ENCODE measurements at places on chromosomes 1 and 21. TPM values are rescaled to one million over a fixed set of nuclear protein-coding genes. Genes with fewer than 3 reads are reported as not detected.
A peak's percentile ranks its signal among the peaks of the same experiment; 100 is the strongest.

DNA sequence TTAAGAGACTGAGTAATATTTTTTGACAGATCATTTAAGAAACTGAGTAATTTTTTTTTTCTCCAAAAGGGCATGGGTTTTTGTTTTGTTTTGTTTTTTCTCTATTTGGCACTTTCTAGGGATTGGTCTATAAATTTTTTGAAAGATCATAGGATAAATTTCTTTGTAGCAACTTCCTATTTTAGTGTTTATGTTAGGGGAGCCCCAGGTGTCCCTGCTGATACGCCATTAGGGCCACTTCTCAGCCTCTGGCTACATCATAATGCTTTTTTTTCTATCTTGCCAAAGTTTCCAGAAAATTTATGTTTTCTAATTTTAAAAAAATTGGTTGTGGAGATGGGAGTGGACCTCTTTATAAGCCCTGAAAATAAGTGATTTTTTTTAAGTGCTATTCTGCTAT lies 2.6 kb downstream of the GABPA start:
- DNase-seq, result no peak

DNA sequence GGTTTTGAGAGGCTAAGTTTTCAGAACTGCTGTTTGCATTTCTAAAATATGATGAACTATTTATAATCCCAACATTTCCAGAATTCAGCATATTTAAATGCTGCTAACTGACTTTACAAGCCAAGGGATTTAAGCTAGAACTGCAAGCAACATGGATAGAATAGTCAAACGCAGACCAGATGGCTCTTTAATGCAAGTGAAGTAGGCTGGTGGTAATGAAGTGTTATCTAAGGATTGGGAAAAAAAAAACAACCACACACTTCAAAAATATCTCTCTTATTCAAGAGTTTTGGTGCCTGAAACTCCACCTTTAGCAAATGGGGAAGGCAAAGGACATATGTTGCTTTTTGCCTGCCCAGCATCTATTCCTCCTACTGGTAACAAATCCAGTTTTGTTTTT lies 20.9 kb upstream of the SSX2IP start:
- DNase-seq, result no peak

GRCh38 chr1:187474336-187474735 lies 645.6 kb downstream of the PLA2G4A start:
- DNase-seq, result peak; percentile 35

LPAR3 gene
- total RNA-seq, result 0.05 TPM

DNA sequence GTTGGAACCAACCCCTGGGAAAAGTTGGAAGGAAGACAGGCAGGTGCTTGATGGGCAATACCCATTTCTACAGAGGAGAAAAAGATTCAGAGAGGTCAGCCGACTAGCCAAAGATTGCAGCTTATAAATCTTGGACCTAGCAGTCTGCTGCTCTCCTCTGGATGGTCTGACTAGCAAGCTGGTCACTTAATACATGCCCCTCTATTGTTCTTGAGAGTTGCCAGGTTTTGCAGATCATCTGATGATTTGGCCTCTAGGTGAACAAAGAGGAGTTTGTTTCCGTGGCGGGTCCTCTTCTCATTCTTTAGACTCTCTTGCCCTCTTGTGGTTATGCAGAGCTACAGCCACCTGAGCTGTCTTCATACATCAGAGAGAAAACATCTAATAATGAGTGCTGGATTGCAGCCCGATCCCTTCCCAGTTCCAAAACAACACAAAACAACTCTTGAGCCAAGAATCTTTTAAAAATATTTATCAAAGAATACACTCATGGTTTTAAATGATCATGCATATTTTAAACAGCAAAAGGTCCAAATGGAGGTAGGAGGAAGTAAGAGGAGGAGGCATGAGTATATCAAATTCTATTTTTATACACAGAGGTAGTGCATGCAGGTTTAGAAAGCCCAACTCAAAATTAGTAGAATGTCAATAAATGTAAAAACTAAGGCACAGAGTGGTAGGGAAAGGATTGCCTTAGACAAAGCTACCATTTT lies 115.7 kb downstream of the SLC30A10 start:
- peak; percentile 72 for DNase-seq

RNU1-2 gene
- total RNA-seq, result under 0.01 TPM

- peak; percentile 50 for DNase-seq
These were observed 36.0 kb upstream of the POFUT2 start for GRCh38 chr21:45323487-45324311.

DNA sequence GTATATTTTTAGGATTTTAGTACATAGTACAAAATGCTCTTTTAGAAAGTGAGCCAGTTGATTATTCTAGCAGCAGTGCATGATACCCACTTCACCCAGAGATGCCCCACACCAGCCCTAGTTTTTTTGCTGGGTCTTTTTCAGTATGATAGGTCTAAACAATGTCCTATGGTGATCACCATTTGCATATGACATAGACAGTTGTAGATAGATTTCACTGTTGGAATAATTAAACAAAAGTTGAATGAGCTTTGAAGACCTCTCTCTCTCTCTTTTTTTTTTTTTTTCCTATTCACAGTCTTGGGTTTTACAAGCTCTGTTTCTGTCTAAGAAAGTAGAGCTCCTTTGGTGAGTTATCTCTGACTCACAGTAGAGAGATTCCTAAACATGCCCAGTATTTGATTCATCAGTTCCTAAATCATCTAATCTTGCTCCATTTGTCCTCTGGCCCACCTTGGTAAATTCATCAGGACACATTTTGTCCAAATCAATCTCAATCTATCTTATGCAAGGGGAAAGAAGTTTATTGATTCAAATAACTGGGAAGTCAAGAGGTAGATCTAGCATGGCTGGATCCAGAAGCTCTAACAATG lies 44.7 kb upstream of the VAV3 start:
- peak; percentile 80 for DNase-seq

CD1B gene
- total RNA-seq, result not detected

DNA sequence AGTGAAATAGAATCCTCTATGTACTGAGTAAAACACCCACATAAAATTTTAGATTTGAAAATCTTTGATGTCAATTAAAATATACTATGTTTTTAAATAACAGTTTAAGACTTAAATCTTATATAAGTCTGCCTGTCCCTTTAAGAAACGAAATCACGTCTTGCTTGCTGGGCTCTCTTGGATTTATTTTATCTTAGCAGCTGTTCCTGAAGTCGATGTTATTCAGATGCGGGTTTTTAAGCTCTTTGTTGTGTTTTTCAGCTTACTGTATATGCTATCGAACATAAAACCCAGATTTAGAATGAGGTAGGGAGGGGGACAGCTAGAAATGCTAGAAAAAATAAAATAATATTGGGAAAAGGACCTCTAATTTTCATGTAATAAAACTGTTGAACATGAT lies 11.1 kb upstream of the SSX2IP start:
- DNase-seq, result no peak

GRCh38 chr21:36065497-36066036 lies 4.3 kb upstream of the CBR1 start:
- peak; percentile 43 for DNase-seq

GRCh38 chr1:152035539-152036266 lies 1.1 kb downstream of the S100A11 start:
- no peak for DNase-seq

DNA sequence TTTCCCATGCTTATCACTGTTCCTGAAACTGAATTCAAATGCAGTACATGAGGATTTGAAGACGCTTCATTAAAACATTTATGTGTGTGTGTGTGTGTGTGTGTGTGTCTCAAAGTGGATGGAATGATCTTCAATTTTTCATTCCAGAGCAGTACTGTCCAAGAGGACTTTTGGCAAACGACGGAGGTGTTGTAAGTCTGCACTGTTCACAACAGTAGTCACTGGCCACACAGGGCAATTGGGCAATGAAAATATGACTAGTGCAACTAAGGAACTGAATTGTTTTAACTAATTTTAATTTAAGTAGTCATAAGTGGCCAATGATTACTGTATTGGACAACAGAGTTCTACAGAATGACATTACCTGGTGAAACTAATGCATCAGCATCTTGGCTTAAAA lies 5.0 kb downstream of the TAF5L start:
- peak; percentile 9 for DNase-seq

DNA sequence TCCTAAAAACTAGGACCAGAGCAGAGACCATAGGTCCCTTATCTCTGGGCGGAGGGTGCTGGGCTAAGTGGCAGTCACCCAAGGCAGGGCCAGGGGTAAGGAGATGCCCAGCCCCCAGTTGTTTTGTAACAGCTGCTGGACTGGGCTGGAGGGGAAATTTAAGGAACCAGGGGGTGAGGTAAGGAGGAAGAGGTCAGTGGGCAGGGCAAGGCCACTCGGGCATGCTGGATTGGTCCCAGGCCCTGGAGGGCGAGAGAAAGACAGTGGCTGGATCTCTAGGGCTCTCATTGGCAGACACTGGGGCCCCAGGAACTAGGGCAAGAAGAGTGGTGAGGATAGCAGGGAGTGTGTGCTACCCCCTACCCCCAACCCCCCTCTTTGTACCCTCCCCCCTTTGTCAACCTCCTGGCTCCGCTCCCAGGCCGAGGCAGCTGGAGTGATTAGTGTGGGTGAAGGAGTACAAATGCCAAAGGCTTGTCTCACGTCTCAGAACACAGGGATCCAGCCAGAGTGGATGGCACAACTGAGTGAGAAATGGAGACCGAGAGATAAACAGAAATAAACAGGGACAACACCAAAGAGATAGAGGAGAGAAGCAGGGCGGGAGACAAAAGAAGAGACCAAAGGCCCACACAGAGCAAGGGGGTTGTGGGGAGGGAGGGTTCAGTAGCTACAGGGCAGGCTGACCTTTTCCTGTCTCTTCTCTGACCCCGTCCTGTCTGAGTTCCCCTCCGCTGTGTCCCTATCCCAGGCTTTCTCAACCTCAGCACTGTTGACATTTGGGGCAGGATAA lies 20.5 kb upstream of the THRAP3 start:
- DNase-seq, result peak; percentile 83

DNA sequence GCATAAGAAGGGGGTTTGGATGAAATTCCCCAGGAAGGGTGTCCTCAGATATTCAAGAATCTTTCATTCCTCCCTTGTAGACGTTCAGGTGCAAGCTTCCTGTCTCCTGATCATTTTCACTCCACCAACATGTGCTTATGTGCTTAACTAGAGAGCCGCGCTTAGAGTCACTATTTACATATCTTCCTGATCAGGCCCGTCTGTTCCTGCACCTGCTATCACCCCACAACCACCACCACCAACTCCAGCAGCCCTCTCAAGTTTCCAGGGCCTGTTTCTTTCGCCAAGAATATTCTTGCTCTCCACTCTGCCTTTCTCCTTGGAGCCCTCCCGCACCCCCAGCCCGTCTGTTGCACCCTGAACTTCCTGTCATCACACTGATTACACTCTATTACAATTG lies 113.4 kb downstream of the SPSB1 start:
- no peak for DNase-seq

DNA sequence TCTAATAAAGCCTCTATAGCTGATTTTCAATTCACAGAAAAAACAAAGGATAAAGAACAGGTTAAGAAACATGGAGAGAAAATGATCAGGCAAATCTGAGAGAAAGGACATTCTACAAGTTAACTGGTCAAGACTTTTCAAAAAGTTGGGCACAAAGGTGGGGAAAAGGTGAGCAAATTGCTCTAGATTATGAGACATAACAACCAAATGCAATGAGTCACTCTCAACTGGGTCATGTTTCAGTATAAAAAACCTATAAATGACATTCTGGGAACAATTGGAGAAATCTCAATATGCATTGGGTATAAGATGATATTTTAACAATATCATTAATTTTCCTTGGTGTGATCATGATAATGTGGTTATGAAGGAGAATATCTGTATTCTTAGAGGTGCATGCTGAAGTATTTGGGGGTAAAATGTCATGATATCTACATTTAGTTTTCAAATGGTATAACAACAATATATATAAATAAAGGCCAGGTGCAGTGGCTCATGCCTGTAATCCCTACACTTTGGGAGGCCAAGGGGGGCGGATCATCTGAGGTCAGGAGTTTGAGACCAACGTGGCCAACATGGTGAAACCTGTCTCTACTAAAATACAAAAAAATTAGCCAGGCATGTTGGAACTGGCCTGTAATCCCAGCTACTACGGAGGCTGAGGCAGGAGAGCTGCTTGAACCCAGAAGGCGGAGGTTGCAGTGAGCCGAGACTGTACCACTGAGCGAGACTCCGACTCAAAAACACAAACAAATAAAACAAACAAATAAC lies 27.0 kb downstream of the ANKRD13C start:
- peak; percentile 54 for DNase-seq

DNA sequence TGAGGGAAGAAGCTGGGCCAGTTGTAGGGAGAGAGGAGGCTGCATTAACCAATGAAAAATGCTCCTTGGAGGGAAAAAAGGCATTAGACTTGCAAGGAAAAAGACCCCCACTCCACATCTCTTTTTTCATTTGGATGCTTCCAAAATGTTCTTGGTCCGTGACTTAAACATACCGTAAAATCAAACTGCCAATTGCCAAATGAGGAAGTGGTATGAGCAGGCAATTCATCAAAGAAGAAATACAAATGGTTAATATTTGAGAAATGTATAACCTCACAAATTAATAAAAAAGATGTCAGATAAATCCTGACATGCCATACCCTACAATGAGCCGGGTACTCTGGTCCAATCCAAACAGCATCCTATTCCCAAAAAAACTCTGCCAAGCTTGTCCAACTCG lies 30.6 kb downstream of the KANK4 start:
- DNase-seq, result no peak

- DNase-seq, result no peak
These were observed 654.6 kb downstream of the ADGRL2 start for GRCh38 chr1:82455342-82455741.

DNA sequence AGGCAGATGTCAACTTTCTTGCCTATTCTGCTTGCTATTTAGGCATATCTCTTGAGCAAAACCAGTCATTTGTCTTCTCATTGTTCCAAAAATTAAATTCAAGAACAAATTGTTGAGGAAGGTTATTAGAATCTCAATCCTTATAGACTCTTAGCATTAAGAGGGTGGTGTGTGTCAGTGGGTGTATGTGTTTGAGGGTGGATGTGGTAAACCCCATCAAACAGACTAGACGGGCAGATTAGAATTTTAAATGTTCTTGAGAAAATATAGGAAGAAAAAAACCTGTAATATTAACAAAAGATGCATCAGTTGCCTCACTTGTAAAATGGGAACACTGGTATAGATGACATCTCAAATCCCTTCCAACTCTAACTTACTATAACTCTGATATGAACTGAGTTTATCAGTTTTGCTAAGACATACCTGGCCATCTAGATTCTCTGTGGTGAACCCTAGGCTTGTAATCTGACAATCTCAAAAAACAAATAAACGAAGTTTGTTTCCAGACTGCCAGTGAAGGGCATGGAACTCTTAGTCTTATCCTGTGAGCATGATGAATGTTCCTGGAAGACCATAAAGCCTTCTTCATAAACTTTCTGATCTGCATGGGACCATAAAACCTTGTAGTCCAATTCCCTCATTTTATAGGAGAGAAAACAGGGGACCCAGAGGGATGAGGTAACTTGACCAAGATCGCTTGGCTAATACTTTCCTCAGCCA lies 176.3 kb upstream of the SGIP1 start:
- no peak for DNase-seq

- DNase-seq, result peak; percentile 49
These were observed 107.7 kb downstream of the ITSN1 start for GRCh38 chr21:33750017-33750416.

DNA sequence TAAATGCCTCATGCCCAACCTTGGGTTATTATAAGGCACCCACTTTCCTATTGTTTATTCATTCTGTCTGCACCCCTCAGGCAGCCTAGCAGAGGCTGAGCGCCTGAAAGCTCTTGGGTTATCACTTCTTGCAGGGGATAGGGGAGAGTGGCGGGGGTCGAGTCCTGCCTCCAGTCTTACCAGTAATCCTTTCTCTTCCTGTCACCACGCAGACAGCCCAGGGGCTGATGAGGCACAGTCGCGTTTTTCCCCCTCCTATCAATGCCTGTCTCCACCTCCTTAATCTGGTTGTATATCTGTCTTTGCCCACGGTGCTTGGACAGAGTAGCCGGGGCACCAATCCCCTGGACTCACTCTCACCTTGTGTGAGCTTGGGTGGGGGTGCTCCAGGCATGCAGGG lies 733.1 kb downstream of the MATN1 start:
- DNase-seq, result no peak

CR1 gene
- under 0.01 TPM for total RNA-seq

AMPD2 gene
- 71.7 TPM for total RNA-seq
